NCI-H524 treated with DMSO at 0.1 percent for 48 hours (cell line): ENCODE measurements at places on chromosomes 1 and 21.

DNA sequence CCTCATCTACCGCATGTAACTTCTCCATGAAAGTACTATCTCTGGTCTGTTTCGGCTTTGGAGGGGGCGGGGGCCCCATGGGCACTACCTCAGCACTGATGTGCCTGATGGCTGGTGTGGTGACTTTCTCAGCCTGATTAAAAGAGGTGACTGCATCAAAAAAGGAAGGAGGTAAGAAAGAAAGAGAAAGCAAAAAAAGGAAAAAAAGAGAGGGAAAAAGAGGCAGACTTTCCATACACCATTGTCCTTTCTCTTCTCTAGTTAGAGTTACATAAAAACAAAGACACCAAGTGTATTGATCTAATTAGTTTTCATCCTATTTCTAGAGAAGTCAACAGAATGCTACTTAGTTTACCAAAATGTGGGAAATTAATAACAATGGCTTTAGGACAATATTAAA lies 43.3 kb downstream of the GON4L start:
- DNase-seq = no peak

GRCh38 chr1:70353601-70354331 lies 756 bp downstream of the ANKRD13C start:
- no peak for DNase-seq

DNA sequence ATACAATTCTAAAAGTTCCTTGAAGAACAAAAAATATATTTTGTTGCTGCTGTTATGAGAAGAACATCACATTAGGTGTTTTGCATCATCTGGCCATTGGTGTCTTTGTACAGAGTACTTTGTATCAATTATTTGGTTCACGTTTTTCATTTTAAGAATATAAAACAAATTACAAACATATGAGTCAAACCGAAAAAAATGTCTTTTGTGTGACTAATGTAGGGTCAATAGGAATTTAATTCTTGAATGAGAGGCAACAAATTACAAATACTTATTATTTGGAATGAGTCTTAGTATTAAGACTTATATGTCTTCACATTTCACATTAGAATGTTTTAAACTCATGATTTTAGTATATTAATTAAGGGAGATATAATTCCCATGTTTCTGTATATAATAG lies 54.8 kb downstream of the NR5A2 start:
- no peak for DNase-seq

- no peak for DNase-seq
Measured at GRCh38 chr1:17764591-17764990, 9.5 kb downstream of the ACTL8 start.

- no peak for DNase-seq
Measured at GRCh38 chr1:83017276-83017675, 981.7 kb downstream of the TTLL7 start.
